MM.1S (cell line): ENCODE measurements at places on chromosomes 1 and 21.

DNA sequence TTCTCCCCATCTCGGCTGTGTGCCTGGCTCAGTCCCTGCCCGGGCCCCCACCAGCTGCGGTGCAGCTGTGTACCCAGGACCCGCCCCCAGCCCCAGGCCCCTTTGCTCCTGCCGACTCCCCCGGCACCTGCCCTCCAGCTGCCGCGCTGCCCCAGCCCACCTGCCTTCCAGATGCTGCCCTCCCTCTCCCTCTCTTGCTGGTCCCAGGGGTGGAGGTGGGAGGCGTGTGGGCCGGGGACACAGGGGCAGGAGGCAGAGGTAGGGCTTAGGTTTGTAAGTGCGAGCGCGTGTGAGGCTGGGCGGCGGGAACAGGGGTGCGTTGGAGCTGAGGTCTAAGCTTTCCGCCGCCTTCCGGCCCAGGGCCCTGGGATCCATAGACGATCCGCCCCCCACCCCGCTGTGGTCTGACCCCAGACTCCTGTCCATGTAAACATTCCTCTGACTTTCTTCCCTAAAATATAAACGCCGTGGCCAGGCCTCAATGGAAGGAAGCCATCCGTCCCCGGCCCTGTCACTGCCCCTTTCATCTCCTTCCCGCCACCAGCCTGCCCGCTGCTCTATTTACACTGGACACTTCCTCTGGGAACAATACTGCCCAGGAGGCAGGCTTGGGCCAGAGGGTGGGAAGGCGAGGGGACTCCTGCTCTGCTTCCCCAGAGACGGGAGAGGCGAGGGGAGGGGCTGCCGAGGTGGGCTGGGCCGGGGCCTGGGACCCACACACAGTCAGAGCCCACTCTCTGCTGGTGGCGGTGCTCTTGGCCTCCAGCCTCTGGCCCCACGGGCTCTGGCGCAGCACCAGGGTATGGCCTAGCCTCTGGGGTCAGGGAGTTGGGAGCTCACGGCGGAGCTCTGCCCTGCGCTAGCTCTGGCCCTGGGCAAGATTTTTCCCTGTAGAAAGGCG, 128.3 kb downstream of the CASZ1 start:
- H3K4me3 ChIP-seq: no peak overlapping the region
- no peak overlapping the region for H3K27ac ChIP-seq

GRCh38 chr1:82091265-82091664, 290.5 kb downstream of the ADGRL2 start:
- H3K27me3 ChIP-seq: no peaks in the 10 kb centered on the region
- H3K27ac ChIP-seq: no peak overlapping the region

GRCh38 chr21:35811191-35811806, 249.0 kb downstream of the SETD4 start:
- no peak overlapping the region for H3K4me3 ChIP-seq
- no peak overlapping the region for H3K27ac ChIP-seq
- H3K4me1 ChIP-seq: no peaks in the 10 kb centered on the region
- no peak for DNase-seq
- no peaks in the 10 kb centered on the region for H3K27me3 ChIP-seq

GRCh38 chr21:46346296-46347202, 22.6 kb downstream of the PCNT start:
- no peaks in the 10 kb centered on the region for H3K27me3 ChIP-seq
- H3K36me3 ChIP-seq: peaks cover 10% of the 10 kb centered on the region
- no peak overlapping the region for H3K27ac ChIP-seq
- DNase-seq: no peak
- H3K4me1 ChIP-seq: no peaks in the 10 kb centered on the region

DNA sequence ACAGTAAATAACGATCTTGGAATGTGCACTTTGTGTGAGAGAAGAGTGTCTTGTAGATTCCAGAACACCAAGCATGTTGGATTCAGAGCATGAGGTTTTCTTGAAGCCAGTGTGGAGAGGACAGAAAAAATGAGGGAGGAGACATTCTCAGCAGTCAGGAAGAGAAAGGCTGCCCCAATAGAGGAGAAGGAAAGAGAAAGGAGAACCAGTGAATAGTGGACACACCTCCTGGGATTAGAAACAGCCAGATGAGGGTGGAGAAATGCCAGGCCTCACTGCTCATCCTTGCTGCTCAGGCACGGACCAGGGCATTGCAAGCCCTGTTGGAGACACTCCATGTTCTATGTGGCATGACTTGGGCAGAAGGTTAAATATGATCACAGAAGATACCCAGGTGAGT, 69.0 kb upstream of the KAZN start:
- H3K4me1 ChIP-seq: no peaks in the 10 kb centered on the region
- no peak overlapping the region for H3K4me3 ChIP-seq
- H3K27me3 ChIP-seq: no peaks in the 10 kb centered on the region
- no peaks in the 10 kb centered on the region for H3K36me3 ChIP-seq
- H3K27ac ChIP-seq: no peak overlapping the region
- no peak for DNase-seq

DNA sequence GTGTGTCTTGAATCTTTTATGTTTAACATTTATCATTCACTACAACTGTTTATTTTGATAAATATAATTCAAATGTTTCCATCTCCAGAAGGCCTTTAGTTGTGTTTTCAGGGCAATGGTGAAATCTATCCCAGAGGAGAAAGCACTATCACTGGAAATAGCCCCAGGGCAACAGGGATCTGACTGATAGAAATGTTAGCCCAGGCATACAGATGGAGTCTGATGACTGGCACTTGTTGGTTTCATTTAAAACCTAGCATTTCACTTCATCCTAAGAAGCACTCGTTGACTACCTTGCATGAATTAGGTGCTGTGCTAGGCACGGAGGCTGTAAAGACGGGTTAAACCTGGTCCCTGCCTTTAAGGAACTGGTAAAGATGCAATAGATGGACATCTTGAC, 103.1 kb downstream of the C1orf21 start:
- no peak for DNase-seq
- peaks cover 55% of the 10 kb centered on the region for H3K4me1 ChIP-seq
- no peaks in the 10 kb centered on the region for H3K27me3 ChIP-seq

DNA sequence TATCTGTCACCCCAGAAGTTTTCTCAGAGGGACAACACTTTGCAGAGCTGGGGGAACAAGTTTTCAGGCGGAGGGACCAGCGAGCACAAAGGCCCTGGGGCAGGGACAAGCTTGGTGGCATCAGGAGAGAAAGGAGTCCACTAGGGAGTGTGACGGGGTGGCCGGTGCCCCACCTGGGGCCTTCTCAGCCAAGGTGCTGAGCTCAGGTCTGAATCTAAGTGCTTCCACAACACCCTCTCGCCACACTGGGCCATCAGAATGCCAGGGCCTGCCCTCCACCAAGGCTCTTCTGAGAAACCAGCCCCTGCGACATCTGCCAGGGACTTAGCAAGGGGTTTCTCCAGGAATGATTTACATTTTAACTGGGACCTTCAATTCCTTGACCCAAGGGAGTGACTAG, 7.8 kb upstream of the TNFRSF8 start:
- no peaks in the 10 kb centered on the region for H3K27me3 ChIP-seq
- H3K4me1 ChIP-seq: peaks cover 36% of the 10 kb centered on the region
- DNase-seq: no peak
- no peak overlapping the region for H3K27ac ChIP-seq

GRCh38 chr21:26100573-26100972, 70.0 kb downstream of the APP start:
- H3K4me1 ChIP-seq: no peaks in the 10 kb centered on the region
- no peak overlapping the region for H3K27ac ChIP-seq
- no peak for DNase-seq
- no peaks in the 10 kb centered on the region for H3K27me3 ChIP-seq

DNA sequence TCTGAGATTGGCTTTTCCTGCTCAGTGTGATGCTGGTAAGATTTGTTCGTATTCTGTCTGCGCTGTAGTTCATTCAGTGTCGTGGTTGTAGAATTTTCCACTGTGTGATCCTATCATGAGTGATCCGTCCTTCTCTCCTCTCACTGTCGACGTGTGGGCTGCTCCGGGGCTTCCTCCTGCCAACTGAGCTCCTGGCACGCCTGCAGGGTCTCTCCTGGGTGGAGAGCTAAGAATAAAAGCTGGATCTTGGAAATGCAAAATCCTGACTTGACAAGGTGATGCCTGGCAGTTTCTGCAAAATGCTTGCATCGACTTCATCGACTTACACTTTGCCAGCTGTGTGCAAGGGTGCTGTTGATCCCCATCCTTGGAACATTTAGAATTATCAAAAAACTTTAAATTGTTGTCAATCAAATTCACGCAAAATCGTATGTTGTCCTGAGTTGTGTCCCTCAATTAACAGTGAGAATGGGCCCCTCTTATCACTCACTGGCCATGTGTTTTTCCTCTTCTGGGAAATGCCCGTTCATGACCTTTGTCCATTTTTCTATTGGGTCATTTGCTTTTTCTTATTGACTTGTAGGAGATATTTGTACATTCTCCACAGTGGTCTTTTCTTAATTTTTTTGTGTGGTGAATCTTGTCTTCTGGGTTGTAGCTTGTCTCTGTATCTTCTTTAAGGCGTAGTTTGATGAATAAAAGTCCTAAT, 125.5 kb downstream of the CRYAA start:
- no peak overlapping the region for H3K4me3 ChIP-seq
- H3K4me1 ChIP-seq: no peaks in the 10 kb centered on the region
- peaks cover 27% of the 10 kb centered on the region; the same call in 1 of the 2 replicates for H3K27me3 ChIP-seq
- H3K36me3 ChIP-seq: no peaks in the 10 kb centered on the region

DNA sequence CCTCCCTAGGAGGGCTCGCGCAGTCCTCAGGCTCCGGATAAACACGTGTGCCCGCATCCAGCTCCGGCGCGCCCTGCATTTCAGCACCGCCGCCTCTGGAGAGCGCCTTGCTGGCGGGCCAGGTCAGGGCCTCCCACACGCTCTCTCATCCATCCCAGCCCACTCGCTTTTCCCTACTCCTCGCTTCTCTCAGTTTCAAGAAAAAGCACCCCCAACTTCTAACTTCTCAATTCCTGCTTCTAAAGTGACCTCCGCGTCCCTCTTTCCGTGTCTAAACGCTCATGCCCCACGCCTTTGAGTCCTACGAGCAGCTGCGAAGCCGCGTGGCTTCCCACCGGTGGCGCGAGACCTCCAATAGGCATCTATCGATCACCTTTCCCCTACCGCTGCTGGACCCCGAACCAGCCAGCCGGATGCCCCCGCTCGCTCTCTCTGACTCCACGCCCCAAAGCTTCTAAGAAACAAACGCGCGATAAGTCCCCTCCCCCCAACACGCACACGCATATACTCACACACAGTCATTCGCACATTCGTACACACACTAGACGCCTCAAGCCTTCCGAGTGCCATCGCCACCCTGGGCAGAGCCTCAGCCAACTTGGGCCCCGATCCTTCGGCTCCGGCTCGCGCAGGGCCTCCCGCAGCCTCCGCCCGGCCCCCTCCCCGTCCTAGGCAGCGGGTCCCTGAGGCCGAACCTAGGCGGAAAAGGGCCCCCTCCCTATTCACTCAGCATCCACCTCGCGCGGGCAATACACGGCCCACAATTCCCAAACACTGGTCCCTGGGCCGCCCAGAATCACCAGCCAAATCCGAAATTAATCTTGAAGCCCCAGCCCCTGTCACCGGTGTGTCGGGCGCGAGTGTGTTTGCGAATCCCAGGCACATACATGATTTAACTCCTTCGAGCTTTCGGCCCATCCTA, 1.1 kb downstream of the NMNAT2 start:
- no peak overlapping the region for H3K4me3 ChIP-seq
- H3K27me3 ChIP-seq: no peaks in the 10 kb centered on the region
- no peaks in the 10 kb centered on the region for H3K4me1 ChIP-seq

- no peaks in the 10 kb centered on the region for H3K36me3 ChIP-seq
- no peaks in the 10 kb centered on the region for H3K4me1 ChIP-seq
- H3K4me3 ChIP-seq: no peak overlapping the region
- H3K27me3 ChIP-seq: no peaks in the 10 kb centered on the region
- DNase-seq: no peak
Observed at GRCh38 chr21:15080526-15080925, 15.7 kb upstream of the NRIP1 start.

- DNase-seq: no peak
- no peak overlapping the region for H3K27ac ChIP-seq
- H3K27me3 ChIP-seq: no peaks in the 10 kb centered on the region
- peaks cover 16% of the 10 kb centered on the region for H3K4me1 ChIP-seq
- H3K4me3 ChIP-seq: no peak overlapping the region
Observed at GRCh38 chr1:229252228-229252984, 18.5 kb upstream of the RAB4A start.

- peak; percentile 71 for DNase-seq
- H3K27me3 ChIP-seq: no peaks in the 10 kb centered on the region
- peak overlapping the region; percentile 64 for H3K27ac ChIP-seq
- H3K4me1 ChIP-seq: peaks cover 34% of the 10 kb centered on the region
- H3K4me3 ChIP-seq: no peak overlapping the region
Observed at GRCh38 chr1:164635803-164636731, 77.1 kb downstream of the PBX1 start.

DNA sequence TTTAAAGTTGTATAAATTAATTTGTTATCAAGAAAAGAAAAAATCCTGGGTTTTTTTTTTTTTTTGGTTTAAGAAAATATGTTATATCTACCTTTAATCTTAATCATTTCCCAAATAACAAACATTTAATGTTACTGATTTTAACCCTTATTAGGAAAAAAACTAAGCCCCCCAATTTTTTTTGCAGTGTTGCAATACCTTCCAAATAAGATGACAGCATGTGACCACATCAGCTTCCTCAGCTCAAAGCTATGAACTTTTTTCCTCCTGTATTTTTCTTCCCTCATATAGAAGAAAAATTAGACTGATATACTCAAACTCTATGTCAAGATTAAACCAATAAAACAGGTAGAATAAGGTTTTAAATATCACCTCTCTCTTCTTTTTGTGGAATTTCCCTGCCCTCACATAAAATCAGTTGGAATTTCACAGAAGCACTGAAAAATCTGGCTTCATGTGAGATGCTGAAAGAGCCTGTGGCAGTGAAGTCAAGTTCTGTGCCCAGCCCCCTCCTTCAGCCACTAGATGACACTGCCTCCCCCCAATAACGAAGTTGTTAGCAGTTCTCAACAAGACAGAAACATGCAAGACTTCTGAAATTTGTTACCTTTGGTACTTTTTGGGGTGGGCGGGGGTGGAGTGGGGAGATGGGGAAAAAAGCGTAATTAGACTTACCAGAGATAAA, 9.6 kb upstream of the SMYD2 start:
- no peaks in the 10 kb centered on the region for H3K4me1 ChIP-seq
- H3K36me3 ChIP-seq: no peaks in the 10 kb centered on the region
- H3K27ac ChIP-seq: no peak overlapping the region
- H3K4me3 ChIP-seq: no peak overlapping the region
- no peak for DNase-seq
- H3K27me3 ChIP-seq: no peaks in the 10 kb centered on the region

- H3K4me3 ChIP-seq: no peak overlapping the region
- DNase-seq: no peak
- H3K36me3 ChIP-seq: no peaks in the 10 kb centered on the region
- H3K4me1 ChIP-seq: no peaks in the 10 kb centered on the region
- H3K27me3 ChIP-seq: no peaks in the 10 kb centered on the region
Observed at GRCh38 chr1:228902781-228903433, 167.6 kb downstream of the RHOU start.

GRCh38 chr1:62429581-62429980, 7.3 kb upstream of the USP1 start:
- no peaks in the 10 kb centered on the region for H3K27me3 ChIP-seq
- H3K4me1 ChIP-seq: no peaks in the 10 kb centered on the region
- H3K27ac ChIP-seq: no peak overlapping the region
- no peaks in the 10 kb centered on the region for H3K36me3 ChIP-seq
- H3K4me3 ChIP-seq: no peak overlapping the region
- no peak for DNase-seq

- H3K4me3 ChIP-seq: peak overlapping the region; percentile 70
- H3K27me3 ChIP-seq: no peaks in the 10 kb centered on the region
- H3K36me3 ChIP-seq: no peaks in the 10 kb centered on the region
- peaks cover 28% of the 10 kb centered on the region for H3K4me1 ChIP-seq
Observed at GRCh38 chr1:222618880-222619596, 1.1 kb downstream of the MIA3 start.
